ENCODE measurements at places on chromosomes 5 and 9.

DNA sequence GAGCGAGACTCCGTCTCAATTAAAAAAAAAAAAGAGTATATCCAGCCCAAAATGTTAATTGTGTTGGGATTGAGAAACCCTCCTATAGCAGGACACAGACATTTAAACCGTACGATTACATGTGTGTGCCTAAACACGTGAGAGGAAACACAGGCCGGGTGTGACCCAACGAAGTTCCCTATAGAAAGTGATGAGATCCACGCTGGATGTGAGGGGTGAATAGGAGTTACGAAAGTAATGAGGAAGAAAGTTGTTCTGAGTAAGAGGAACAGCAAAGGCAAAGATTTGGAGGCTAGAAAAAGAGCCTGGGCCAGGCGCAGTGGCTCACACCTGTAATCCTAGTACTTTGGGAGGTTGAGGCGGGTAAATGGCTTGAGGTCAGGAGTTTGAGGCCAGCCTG, 13.6 kb downstream of the NAIF1 start:
- no peak for DNase-seq

- DNase-seq, result no peak
These were observed 106.3 kb downstream of the TRIO start for GRCh38 chr5:14249258-14250082.

DNA sequence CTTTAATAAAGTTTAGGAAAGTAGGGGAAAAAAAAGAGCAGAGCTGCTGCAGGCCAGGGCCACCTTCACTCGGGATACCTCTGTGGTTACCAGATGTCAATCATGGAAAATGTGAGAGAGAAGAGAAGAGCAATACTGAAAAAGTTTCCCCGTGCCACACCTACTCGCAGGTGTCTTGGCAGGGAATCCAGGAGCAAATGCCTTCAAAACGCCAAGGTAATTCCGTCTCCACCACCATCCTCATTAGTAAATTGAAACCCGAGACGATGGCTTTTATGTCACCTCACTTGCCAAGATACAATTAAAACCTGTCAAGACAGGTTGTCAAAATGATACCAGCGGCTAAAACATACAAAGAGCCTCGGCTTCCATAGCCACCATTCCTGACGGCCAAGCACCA, 49.7 kb downstream of the FAM81B start:
- DNase-seq, result no peak

DNA sequence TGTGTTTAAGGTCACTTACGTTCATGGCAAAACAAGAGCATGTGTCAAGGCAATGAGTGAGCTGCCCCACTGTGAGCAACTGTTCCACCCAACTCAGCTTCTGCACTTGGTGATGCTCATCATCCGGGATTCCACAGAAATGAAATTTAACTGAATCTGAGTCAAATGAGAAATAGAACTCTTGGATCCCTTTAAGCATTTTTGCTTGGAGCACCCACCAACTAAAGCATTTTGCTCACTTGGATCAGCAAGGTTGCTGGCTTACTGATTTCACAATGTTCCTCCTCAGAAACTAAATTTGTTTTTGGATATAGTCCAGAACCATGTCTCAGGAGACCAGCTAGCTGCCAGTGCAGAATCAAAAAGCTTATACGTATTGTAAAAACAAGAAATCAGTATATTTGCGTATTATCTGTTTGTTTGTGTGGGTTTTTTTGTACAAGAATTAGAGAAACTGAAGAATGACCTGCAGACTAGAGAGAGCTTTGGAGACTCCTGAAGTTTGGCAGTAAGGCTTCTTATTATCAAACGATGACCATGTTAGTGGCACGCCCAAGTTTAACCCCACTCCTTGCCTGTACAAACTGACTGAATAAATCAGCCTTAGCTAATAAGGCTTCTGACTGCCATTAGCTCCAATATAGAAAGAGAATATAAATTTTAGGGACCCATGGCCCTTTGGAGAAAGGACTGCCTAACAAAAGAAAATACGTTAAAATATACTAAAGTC, 153.8 kb upstream of the FST start:
- no peak for DNase-seq

DNA sequence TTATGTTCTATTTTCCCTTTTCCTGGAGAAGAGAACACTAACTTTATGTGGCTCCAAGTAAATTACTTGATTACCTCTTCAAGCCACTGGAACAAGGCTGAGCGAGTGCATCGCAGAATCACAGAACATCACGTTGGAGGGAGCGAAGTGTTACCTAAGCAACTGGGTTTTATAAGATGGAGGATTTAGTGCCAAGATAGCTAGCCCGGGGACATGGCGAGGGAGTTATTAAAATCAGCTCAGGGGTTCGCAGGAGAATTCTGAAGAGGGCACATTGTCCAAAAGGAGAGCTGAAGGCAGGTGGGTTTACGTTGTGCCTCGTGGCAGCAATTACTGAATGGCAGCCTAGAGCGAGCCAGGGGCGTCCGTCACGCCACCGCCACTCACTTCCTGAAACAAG, 563.2 kb upstream of the ADAMTS16 start:
- no peak for DNase-seq

DNA sequence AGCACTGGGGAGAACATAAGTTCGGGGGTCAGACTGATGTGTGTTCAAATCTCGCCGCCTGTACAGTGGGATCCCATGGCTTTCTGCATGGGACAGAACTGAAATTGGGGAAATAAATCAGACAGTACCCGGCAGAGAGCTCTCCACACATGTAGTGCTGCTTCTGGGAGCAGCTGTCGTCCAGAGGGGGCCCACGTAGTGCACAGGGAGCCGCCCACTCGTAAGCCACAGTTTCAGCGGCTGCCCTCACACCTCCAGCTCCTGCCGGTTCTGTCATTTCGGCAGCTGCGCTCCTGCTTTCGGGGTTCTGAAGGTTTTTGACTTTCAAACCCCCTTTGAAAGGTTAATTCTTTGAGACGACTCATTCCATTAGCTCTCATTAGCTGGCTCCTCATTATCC, 83.1 kb downstream of the OLFM1 start:
- DNase-seq, result no peak

DNA sequence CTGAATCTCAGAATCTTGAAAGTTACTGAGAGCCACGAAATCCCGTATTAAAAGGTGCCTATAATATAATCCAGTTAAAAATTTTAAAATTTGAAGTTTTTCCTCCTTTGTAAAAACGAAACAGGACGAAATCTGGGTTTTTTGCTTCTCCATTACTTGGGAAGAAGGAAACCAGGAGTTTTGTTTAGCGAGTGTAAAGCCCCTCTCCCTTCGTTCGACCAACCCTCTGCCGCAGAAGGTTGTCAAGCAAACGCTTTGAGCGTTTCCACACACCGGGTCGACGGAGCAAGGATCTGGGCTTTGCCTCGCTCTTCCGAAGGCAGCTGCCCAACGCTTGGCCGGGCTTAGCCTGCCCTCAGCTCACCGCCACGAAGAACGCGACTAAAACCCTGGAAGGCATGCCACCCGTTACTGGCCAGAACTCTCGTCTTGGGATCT, 1.6 kb upstream of the FOXE1 start:
- DNase-seq, result no peak

DNA sequence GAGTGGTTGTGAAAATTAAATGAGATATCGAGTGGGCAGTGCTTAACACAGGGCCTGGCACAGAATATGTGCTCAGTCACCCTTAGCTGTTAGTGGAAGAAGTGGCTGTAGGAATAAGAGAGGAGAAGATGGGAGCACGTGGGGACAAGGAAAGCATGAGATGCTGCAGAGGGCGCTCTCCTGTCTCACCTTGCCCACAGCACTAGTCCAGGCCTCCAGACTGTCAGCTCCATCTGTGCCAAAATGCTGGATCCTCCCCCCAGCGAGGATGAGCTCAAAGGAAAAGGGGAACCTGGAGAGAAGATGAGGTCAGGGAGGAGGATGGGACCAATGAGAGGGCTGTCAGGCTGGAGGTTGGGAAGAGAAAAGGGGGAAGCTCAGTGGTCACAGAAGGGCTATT, 12.5 kb downstream of the ARAP3 start:
- no peak for DNase-seq

DNA sequence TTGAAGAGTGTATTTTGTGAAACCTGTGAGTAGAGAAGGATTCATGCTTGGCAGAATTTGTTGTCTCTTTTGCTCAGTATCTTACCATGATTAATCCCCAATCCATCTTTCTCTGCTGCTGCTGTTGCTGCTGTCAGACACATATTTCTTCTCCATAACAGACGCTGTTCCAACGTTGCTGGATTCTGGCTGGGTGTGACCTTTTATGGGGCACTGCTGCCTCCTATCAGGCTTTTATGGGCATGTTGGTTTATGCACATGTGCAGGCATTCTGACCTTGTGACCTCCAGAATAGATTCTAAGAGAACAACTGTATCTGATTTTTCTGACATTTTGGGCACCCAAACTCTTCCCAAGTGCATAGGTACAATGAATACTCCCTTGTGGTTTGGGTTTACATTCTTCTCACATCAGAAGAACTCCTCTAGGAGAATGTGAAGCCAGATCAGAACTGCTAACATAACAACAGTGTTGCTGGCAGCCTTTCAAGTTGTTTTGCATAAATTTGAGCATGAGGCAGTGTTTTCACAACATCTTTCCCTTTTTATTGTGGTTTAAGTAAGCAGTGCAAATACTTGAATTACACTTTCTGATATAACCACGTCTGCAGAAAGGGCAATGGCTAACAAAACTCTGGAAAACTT, 9.2 kb upstream of the ISL1 start:
- no peak for DNase-seq

DNA sequence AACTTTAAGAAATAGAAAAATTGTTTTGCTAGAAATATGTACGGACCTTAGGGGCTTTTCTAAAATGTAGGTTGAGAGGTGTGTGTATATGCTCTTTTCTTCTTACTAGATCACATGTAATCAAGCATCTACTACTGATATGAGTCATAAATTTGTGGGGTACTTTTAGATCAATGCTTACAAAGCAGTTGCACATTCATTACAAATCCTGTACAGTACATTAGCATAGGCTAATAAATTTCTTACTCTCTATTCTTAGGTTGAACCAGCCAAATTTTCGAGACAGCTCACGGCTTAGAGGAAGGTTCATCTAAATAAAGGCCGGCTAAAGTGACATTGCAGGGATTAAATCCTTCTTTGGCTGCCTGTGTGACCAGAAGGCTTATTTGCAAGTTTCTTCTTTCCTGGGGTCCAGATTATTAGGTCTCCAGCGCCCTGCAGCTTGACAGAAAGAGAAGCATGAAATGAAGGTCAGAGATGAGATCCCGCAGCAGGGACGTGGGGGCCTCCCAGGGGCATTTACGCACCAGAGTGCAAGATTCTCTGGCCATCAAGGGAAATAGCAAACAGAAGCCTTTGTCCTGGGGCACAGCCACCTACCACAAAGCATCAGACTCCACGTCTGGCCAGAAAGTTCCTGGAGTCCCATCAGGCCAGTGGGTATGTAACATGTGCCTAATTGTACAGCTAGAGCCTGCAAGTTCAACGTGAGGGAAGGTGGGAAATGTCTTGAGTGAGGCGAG, 53.0 kb downstream of the NIM1K start:
- no peak for DNase-seq

GRCh38 chr9:123456011-123456410, 100.0 kb downstream of the CRB2 start:
- DNase-seq, result no peak

- no peak for DNase-seq
These were observed 219.5 kb downstream of the KCTD16 start for GRCh38 chr5:144390133-144390532.

DNA sequence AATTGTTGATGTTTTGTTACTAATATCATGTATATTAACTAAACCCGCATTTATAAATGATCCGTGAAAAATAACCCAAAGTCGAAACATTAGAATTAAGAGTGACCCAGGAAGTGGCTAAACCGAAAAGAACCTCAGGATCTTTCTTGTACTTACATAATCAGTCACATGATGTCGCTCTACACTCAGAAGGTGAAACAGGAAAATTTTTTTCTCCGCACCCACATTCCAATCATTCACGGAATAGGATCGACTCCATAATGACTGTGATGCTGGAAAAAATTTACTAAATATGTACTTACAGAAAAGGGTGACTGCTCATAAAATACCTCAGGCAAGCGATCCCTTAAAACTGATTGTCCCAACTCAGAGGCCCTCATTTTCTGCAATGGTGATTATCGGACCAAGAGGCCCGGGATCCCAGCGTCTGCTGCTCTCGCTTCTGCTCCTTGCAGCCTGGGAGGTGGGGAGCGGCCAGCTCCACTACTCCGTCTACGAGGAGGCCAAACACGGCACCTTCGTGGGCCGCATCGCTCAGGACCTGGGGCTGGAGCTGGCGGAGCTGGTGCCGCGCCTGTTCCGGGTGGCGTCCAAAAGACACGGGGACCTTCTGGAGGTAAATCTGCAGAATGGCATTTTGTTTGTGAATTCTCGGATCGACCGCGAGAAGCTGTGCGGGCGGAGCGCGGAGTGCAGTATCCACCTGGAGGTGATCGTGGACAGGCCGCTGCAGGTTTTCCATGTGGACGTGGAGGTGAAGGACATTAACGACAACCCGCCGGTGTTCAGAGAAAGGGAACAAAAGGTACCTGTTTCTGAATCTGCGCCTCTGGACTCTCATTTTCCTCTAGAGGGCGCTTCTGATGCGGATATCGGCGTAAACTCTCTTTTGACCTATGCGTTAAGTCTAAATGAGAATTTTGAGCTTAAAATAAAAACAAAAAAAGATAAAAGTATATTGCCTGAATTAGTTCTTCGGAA, at the start of gene PCDHA12:
Gene PCDHA12, plus strand, starts transcription at position 224 of the 981 bp plus-strand sequence. Its CDS starts 165 bp downstream, at position 389.
- no peak for DNase-seq

GRCh38 chr5:73387601-73388305, 60.8 kb downstream of the FOXD1 start:
- no peak for DNase-seq

DNA sequence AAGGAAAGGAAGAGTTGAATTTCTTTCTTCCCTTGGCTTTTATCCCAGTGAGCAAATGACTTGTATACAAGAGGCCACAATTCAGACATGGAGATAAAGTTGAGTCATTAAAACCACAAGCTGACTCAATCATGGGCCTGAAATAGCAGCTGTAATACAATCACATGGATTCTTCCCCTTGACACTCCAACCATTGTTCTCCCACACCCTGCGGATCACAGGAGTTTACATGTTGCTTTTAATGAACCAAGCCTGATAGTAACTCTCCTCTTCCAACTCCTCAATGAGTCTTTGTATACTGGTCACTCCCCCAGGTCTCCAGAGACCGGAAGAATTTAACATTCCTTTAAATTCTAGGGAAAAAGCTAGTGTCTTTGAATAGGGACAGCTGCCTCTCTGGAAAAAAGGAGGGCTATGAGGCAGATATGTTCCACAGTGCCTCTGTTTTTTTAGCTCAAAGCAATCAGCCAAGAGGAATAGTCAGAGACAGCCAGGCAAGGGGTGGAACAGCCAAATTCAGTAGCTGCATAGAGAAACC, 32.4 kb downstream of the PCDHGC5 start:
- no peak for DNase-seq

DNA sequence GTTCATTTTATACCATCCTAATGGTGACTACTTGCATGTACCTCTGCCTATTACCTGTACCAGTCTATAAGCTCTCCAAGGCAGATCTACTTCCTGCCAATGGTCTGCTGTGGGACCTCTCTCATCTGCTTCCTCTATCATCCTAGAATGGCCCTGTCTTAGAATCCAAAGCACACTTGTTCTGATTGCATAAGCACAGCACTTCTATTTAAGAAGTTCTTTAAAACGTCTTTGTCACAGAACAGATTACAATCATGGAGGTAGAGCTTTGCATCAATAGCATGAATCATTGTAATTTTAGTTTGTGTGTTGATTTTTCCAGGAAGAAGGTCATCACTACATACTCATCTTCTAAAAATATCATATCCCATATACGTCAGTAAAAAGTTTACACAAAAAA, 131.8 kb upstream of the ACOT12 start:
- no peak for DNase-seq

- no peak for DNase-seq
These were observed 51.3 kb upstream of the IRX4 start for GRCh38 chr5:1934056-1934394.

GRCh38 chr5:158798140-158798539, 301.6 kb downstream of the EBF1 start:
- no peak for DNase-seq
